Tibial artery (tissue), 4 donors: ENCODE measurements at places on chromosomes 5 and 9.

- DNase-seq: no peak
Observed at GRCh38 chr5:138233280-138233679, 20.2 kb upstream of the CDC23 start.

- no peak for DNase-seq
Observed at GRCh38 chr9:73199886-73200285, 48.2 kb downstream of the ANXA1 start.

- peak; percentile 83 for DNase-seq
Observed at GRCh38 chr5:43039471-43040286, 440 bp downstream of the ANXA2R start.

DNA sequence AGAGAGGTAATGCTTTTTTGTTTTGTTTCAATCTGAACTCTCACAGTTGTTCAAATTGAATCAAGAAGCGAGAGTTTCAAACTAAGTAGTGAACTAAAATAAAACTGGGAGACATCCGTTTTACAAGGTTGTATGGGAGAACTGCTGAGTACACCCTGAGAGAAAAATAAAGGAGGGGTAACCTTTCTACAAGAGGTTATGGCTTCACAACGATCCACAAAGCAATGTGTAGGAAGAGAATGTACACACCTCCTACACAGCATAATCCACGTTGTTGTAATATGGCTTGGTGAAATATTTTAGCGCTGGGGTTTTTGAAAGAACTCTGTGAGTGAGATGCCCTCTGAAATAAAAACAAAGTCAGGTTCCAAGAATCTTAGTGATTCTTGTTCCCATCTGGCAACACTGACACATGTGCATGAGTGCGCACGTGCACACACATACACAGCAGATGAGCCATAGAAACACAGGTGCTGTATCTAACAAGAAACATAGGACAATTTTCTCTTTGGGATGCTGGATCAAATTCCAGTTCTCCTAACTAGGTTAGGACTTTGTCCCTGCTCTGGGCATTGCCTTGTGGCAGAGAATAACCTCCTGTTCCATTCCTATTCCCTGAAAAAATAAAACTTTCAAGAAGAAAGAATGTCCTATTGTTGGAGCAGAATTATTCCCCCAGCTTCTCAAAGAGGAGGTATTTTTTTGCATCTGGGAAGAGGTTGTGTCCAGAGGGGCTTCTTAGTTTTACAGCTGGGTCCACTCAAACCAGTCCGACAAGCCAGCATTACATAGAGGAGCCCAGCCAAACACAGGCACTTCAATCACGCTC lies 94.5 kb upstream of the EFNA5 start:
- no peak for DNase-seq

GRCh38 chr5:51202161-51202560 lies 181.1 kb upstream of the ISL1 start:
- no peak for DNase-seq

GRCh38 chr5:94432499-94432898 lies 185.9 kb downstream of the KIAA0825 start:
- DNase-seq: no peak

- DNase-seq: no peak
Observed at GRCh38 chr5:107560377-107560776, 110.4 kb downstream of the EFNA5 start.

DNA sequence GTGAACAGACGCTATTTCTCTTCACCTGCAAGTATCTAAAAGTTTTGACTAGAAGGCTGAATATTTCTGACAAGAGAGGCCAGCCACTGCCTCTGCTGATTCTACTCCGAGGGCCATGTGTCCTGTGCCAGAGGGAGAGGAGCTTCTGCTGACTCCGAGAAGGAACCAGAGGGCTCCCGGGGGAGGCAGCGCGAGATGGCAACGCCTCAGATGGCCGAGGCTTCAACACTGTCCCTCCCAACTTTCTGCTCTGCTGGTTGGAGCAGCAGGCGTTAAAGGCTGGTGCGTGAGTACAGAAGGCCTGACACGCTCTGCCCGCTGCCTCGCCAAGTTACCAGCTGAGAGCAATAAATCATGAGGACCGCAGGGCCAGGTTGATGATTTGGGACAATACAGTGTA lies 178.8 kb downstream of the GAPVD1 start:
- DNase-seq: no peak

DNA sequence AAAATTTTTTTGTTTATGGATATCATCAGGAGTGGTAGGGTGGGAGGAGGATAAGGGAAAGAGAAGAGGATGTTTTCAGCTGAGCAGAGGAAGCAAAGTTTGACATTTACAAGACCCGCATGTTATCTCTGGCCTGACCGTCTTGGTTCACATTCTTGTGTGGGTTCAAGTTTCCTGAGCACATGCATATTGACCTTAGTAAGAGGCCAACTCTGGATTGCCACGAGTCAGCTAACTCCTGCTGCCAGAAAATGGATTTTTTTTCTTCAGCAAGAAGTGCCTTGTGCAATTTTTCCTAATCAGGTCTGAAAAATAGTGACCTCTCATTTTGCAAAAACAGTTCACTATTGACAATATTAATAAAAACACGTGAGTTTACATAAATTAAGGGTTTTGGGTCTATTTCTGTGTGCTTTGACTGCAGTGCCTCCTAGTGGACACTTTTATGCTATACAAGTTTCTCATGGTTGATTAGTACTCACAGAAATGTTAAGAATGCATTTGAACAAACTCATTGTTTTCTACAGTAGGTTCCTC lies 27.1 kb upstream of the BASP1 start:
- peak; percentile 27 for DNase-seq

- DNase-seq: peak; percentile 77
Observed at GRCh38 chr9:133862585-133863256, 124.6 kb upstream of the SARDH start.

- no peak for DNase-seq
Observed at GRCh38 chr9:80191108-80191507, 619.3 kb downstream of the TLE4 start.
